G401 (cell line): ENCODE measurements at places on chromosomes 2 and 18.

- DNase-seq: no peak
Observed at GRCh38 chr18:62614494-62614893, 91.7 kb downstream of the ZCCHC2 start.

- DNase-seq: no peak
Observed at GRCh38 chr2:46793423-46794416, 121.9 kb downstream of the MCFD2 start.

DNA sequence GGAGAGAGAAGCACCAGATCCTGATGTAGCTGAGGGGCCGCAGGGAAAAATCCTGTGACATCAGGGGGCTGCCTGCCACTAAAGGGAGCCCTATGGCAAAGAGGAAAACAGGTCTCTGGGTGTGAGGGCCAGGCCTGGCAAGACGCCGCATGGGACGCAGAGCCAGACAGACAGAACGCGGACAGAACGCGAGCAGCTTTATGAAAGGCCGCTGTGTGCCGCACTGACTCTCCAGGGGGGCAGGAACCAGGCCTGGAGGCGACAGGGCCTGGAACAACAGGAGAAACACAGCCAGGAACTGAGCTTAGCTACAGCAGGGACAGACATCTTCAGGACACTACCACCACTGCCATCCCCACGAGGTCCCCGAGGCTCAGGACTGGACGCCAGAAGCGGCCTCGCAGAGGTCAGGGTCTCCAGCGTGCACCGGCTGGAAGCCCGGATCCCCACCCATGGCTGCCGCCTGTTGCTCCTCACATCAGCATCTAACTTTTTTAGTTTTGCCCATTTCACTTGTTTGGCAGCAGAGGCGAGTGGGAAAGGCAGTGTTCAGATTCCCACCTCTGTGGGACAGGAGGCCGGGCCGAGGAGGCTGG lies 131.6 kb downstream of the VAPA start:
- no peak for DNase-seq

DNA sequence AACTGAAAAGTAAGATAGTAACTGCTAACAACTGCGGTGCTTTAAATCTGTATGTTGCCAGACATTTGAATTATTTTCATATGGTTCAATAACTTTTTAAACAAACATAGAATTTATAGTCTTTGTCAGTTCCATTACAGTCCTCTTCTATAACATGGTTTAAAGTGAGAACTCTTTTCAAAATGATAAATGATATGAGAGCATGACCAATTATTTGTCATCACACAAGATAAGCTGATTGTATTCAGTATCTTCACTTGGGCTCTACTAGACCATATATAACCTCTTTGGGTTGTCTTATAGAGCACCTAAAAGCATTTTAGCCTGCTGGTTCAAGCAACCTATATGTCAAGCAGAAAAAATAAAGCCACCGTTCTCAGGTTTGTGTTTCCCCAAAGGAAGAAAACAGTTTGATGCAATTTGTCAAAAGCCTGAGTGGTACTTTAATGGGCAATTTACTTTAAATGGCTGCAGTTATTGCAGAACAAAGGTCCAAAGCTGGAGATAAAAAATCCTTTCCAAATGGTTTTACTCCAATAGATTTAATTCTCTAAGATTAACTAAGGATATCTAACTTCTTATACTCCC lies 298.4 kb downstream of the FSIP2 start:
- no peak for DNase-seq

DNA sequence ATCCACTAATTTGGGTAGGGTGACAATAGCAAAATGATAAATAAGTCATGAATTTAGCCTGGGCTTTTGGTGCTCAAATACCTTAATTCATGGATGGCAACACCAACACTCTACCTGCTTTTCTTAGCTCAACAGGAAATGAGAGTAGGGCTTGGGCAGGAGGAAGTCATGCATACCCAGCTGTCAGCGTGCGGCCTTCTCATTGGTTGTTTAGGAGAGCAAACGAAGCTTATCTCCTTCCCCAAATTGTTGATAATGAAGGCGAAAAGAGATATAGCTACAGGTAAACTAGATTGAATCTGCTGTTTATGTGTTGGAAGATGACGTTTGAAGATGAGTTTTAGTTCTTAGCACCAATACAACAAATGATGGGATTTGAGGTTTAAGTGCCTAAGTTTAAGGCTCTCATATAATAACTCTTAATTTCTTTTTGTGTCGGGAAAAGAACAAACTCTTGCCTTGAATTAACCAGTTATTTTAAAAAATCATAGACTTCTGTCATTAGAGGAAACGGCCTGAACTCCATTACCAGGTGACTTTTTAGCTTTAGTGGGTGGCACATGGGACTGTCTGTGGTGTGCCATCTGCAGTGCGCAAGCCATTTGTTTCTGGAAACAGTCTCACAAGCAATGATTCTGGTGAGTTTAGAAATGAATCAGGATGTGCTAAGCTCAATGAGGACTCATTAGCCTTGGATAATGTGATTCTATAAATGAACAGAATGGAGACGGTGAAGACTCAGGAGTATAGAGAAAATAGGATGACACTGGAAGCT lies 19.8 kb downstream of the MAP4K4 start:
- DNase-seq: no peak

DNA sequence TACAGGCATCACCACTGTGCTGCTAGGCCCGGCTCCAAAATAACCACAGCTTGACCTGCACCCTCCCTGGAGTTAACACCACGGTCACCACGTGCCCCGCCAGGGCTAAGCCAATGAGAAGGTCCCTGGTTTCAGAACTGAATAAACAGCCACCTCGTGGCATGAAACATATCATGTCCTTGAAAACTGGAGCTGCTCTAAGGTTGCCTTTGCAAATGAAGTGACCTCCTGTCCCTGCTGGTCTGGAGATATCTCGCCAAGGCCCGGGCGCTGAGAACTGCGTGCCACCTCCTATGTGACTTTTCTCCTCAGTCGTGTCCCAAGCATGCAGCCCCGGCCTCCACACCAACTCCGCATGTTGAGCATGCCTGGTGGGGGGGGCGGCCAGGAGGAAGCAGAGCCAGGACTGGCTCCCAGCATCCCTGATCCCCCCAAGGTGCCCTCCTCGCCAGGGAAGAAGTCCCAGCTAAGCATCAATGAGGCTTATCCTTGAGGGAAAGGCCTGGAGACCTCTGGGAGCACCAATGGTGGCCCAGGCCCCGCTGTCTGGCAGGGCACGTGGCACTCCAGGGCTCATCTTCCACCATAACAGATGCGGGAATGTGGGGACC lies 16.3 kb upstream of the KCNG2 start:
- no peak for DNase-seq

GRCh38 chr2:96157649-96158553 lies 12.7 kb upstream of the DUSP2 start:
- no peak for DNase-seq

DNA sequence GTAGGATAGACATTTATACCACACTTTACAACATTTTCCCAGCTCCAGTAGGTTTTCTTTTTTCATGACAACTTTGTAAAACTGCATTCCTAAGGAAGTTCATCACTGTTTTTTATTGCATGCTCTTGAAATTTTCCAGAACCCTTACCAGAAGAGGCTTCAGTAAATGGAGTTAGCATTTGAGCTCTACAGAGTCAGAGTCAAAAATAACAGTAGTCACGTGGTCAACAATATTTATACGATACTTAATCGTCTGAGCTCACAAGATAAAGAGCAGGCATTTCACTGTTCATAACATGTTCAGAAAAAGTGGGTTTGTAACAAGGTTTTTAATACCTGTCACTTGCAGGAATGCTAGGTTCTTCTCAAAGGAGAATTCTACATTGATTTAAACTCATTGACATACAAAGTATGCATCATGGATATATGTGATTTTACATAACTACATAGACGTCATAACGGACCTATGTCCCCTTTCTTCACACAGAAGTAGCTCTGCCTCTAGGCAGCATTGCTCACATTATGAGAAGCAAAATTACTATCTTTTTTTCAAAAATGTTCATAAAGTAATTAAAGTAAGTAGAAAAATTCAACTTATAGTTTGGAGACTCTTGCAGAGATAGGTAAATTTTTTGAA lies 187.0 kb upstream of the COL3A1 start:
- DNase-seq: no peak

DNA sequence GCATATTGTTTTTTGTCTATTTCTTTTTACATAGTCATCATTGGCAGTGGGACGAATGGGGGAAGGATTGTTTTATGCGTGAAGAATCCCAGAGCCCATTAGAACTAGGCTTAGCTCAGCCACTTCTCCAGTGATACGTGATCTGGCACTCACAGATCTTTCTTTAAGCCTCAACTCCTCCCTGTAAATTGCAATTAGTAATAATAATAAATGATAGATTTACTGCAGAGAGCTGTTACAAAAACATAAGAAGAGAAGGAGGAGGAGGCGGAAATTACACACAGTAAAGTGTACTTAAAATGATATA lies 629.3 kb downstream of the NRXN1 start:
- DNase-seq: no peak

- DNase-seq: no peak
Observed at GRCh38 chr2:118098307-118099030, 10.2 kb downstream of the INSIG2 start.

GRCh38 chr2:194327196-194327888 lies 1329.7 kb upstream of the SLC39A10 start:
- no peak for DNase-seq

- DNase-seq: no peak
Observed at GRCh38 chr2:20992201-20992711, 51.6 kb downstream of the APOB start.

DNA sequence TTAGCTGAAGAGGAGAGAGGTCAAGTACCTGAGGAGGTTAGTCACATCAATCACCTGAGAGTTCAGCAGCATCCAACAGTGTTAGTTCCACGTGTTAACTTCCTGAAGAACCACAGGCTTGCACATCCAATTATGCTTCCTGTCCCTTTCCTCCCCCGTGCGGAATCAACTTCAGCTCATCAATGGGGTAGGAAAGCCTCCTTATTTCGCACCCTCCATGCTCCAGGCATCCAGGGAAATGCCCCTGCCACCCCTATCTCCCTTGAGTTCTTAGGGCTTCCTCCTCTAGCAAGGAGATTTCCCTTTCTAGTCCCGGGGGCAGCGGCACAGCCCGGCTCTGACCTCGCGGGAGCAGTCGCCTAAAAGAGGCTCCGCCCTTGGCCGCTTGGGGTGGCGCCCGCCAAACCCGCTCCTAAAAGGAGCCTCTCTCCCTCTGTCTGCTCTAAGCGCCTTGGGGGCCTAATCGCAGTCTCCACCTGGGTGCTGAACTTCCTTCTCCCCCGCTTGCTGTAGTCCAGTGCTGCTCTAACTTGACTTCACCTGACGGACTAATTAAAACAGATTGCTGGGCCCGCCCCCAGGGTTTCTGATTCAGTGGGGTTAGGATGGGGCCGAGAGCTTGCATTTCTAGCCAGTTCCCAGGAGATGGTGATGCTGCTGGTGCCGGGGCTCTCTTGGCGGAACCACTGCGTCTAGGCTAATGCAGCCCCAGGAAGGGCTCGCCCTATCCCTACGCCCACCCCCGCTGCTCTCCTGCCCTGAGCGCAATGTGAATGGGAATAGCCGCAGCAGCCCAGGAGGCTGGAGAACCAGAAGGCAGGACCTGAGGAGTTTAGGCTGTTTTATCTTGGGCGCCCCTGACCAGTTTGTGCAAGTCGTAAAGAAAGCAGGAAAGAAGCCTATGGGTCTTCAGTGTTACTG lies 3.4 kb upstream of the TET3 start:
- DNase-seq: no peak

DNA sequence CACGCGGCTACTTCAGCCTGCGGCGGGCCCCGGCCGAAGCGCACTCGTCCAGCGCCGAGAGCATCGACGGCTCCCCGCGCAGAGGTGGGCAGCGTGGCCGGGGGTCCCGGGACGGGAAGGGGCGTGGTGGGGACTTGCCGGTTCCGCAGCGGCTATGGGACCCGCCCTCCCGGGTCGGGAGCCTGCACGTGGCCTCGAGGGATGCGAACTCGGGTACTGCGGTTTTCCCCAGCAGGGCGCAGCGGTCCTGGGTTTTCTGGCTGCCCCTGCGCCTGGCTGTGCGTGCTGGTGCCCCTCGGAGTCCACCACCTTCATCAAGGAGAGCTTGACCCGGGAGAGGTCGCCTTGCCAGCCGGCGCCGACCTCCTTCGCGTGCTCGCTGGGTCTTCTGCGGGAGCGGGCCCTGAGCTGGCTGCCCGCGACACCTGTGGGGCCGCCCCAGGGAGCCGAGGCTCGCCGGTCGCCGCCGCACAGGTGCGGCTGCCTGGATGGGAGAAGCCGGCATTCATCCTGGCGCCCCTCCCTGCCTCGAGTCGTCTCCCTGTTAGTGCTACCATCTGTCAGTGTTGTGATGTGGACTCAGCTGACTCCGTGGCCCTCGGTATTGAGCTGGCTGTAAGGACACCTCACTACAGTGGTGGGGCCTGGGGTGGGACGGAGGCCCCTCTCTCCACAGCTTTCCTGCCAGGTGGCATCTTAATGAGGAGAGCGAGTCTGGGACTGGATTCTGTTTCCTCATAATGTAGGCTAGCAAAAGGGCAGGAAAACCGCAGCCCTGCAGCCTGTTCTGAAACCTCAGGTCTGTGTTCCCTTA lies 177.3 kb downstream of the AGAP1 start:
- peak; percentile 61 for DNase-seq

DNA sequence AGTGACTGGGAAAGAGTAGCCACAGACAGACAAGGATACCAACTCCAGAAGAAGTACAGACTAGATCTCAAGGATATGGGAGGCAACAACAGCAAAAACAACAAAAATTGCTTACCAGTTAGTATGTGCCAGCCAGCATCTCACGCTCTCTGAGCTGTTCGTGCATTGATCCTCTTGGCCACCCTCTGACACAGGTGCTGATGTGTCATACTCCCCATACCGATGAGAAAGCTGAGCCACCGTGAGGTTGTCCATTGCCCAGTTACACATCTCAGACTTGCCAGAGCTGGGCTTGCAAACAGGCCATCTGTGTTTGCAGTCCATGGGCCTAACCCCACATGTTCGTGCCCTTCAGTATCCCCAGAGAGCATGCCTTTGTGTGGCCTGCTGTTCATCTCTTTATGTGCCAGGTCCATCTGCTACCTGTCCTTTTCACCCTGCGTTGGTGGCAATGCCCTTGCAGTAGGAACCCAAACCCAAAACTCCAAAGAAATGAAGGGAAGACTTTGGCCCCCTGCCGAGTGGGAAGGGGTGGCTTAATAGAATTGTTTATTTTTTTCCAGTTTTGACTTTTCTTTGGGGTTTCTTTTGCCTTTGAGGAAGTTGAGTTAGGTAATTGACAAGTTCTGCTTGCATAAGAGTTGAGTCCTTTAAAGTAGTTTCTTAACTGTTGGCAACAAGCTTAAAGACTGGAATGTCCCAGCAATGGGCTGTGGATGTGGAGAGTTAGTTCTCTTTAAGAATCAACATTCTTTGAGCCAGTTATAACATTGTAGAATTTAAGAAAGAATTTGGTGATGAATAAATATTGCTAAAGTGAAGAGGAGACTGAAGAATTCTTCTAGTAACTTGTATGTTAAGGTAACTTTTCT lies 46.7 kb downstream of the LYPD6B start:
- no peak for DNase-seq

DNA sequence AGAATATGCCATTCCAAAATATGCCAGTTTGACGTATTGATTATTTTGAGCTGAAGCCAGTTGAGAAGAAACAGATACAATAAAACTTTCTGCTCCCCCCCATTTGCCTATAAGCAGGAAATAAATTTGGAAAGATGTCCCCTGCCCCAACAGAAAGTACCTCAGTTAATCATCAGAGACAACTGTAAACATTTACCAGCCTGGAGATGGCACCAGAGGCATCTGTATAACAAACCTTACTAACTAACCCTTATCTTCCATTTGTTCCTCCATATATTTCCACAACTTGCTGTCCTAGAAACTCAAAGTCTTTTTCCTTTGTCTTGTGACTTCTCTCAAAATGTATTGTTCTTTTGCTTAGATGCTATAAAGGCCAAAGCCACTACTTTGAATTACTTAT lies 93.8 kb downstream of the AKAIN1 start:
- DNase-seq: peak; percentile 76

GRCh38 chr2:2050446-2050845 lies 280.6 kb downstream of the MYT1L start:
- peak; percentile 72 for DNase-seq

- DNase-seq: peak; percentile 88
Observed at GRCh38 chr2:206085742-206086445, at the start of gene INO80D. INO80D (minus strand) TSS chr2:206086174; CDS start chr2:206063016, 23,158 bp downstream.
